ENCODE measurements at places on chromosomes 16 and 17.

- no peak for DNase-seq
Measured at GRCh38 chr17:61144137-61144536, 255.5 kb upstream of the TBX2 start.

DNA sequence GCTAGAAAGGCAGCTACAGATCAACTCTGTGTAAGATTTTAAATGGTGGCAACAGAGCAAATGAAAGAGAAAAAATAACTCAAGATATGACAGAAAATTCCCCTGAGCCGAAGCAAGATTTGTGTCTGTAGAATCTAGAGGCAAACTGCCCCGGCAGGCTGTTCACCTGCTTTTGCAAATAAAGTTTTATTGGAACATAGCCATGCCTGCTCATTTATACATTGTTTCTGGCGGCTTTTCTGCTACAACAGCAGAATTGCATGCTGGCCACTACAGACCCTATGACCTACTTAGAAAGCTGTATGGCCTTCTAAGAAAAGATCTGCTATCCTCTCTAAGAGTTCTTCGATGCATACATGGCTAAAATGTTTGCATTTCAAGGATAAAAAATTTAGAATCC, 119.5 kb downstream of the SALL1 start:
- no peak for DNase-seq

DNA sequence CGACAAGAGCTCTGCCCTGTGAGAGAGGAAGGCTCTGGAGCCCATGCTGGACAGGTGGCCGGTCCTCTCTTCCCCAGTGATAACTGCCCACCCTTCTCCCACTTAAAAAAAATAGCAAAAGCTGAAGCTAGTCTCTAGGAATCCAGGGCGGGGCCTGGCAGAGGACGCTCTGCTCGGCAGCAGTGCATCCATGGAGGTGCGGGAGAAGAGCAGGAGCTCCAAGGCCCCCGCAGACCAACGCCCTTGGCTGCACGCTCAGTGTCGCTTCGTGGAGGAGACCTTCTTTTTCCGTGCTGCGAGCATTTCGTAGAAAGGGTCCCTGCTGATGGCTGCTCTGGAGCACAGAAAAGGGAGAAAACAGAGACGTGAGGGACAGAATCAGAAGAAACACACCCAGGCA, 98.6 kb upstream of the DNAH17 start:
- no peak for DNase-seq

GRCh38 chr17:20315311-20315710, 152.0 kb downstream of the LGALS9B start:
- no peak for DNase-seq

DNA sequence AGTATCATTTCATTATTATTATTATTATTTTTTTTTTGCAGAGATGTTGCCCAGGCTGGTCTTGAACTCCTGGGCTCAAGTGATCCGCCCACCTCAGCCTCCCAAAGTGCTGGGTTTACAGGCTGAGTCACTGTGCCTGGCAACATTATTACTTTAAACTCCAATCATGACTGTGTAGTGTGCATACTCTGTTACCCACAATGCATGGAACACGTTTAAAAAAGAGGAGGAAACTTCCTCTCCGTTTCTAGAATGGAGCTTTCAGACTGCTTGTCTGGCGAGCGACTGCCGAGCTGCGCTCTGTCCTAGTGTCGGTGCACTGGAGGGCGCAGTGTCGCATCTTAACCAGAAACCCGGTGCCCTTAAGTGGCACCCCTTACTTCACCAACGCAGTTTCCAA, 22.1 kb upstream of the FASN start:
- DNase-seq: no peak

- no peak for DNase-seq
Measured at GRCh38 chr17:42289611-42290181, 1.4 kb downstream of the STAT5A start.

DNA sequence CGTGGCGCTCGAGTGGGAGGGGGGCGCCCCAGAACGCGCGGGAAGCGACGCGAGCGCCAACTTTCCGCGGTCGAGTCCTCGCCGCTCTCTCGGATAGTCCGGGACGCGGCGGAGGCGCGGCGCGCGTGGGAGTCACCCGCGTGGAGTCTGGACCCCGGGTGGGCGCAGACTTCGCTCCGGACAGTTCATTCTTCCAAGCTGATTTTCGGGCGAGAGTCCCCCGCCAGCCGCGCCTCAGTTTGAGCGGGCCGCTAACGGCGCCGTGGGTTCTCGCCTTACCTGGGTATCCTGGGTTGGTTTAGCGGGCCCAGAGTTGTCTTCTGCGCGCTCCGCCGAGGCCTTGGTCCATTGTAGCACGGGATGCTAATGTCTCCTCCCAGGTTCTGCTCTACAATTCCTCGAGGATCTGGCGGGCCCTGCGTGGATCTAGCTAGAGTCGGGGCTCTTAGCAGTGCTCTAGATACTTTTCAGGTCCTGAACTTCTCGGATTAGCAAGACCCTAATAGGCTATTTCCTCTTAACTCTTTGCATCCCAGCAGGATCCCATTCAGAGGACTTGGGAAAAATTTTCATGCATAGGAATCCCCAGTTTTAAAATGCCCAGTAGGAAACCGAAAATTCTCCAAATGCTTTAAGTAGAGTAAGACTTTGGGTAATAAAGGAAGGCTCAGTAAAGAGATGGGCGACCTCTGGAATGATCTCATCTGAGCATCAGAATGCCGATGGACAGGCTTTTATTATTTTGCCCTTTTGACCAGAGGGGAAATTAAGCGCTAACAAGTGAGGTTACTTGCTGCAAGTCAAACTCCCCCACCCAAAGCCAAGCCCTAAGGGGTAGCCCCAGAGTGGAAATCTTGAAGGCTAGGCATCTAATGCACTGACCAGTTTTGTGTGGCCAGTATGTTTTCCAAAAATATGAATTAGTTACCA, 537 bp upstream of the GJC1 start:
- peak; percentile 35 for DNase-seq

DNA sequence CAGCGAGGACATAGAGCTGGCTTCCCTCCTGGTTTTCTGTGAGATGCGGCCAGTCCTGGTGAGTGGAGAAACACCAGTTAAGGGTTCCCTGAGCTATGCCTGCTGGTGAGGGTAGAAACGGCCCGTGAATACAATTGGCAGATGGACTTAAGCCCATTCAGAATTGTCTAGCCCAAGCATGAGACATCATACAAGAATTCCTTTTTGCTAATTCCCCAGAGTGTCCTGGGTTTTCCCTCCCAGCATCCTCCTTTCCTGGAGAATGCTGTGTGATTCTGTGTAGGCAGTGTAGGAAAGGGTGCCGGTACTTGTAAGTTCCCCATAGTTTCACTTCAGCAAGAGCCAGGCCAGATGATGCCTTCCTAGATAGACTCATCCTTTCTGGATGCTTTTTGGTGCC, 65.1 kb downstream of the SDR42E1 start:
- no peak for DNase-seq

- no peak for DNase-seq
Measured at GRCh38 chr16:66295213-66295612, 71.3 kb upstream of the CDH5 start.

DNA sequence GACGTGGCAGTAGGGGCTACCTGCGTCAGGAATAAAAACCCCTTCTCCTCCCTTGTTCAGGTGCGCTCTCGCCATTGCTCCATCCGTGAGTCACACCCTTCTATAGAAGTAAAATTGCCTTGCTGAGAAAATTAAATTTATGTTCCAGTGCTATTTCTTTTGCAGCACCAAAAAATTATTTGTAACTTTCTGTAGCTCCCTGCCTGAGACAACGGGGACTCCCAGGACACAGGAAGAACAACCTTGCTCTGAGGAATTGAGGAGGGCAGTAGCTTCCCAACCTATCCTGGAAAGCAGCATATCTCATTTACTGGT, 85.4 kb downstream of the EMP2 start:
- no peak for DNase-seq

DNA sequence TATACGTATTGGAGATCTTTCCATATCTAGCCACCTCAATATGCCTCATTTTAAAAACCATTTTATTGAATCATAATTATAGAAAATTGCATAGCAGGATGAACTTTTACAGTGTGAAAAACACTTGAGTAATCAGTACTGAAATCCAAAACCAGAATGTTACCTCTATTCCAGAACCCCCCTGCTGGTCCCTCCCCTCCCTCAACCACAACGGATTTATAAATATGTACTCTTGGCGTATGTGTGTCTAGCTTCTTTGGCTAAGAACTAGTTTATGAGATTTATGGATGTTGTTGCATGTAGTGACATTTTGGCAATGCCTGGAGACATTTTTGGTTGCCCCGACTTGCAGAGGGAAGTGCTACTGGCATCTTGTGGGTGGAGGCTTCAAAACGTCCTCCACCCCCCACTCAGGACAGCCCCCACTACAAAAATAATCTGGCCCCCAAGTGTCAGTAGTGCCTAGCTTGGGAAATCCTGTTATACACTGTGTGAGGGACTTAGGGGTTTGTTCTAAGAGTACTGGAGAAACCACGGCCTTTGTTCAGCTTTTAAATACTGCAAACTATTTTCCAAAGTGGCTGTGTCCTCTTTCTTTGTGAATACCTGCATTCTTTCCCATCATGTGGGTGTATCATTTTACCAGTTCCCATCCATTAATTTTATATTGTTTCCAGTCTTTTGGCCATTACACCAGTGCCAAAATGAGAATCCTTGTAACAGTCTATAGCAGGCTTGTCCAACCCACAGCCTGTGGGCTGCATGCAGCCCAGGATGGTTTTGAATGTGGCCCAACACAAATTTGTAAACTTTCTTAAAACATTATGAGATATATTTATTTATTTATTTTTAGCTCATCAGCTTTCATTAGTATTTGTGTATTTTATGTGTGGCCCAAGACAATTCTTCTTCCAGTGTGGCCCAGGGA, 23.7 kb downstream of the ITPRIPL2 start:
- no peak for DNase-seq

GRCh38 chr17:78819806-78820792, 20.5 kb downstream of the USP36 start:
- DNase-seq: no peak

DNA sequence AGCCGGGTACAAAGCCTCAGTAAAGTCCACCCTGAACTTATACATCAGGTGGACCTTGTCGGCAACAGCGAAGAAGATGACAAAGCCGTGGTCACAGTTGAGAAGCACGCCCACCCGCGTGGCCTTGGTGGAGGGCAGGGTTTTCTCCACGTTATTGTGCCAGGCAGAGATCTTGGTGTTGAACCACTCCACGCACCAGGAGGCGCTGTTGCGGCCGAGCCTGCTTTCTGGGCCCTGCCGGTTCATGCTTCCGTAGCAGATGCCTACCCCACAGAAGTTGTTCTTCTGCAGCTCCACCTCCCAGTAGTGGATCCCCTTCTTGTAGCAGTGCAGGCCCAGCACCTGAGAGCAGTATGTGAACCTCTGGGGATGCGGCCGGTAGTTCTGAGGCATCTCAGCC, 22.1 kb downstream of the TRIM25 start:
- no peak for DNase-seq

DNA sequence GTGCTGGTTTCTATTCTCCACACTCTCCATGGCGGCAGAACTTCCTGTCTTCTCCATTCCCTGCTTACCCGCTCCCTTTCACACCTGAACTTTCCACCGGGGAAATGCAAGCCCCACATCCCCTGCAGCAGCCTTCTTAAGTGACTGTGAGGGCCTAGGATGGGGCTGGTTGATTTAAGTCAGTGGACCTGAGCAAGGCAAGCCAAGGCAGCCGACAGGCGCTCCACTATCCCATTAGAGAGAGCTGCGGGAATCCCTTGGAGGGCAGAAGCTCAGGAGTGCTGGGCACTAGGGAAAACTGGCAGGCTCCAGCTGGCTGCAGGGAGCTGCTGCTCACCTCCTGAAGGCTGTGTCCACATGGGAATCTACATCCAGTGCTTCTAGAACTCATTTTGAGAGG, 36.1 kb upstream of the SLC25A19 start:
- no peak for DNase-seq

DNA sequence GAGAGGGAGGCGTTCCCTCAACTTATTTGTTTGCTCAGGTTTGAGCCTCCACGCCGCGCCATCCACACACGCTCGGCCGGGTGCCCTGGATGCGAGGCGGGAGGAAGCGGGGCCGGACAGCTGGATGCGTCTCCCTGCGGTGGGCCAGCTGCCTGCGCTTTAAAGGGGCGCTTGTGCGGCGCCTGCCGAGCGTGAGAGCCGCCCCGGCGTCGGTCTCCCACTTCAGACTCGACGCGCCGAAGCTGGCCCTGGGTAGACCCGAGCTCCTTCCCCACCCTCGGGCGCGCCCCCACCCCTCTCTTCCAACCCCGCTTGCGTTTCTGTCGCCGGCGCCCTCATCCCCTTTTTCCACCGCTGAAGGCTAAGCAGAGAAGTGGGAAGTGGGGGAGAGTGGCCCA, 527 bp upstream of the CHAD start:
- no peak for DNase-seq

DNA sequence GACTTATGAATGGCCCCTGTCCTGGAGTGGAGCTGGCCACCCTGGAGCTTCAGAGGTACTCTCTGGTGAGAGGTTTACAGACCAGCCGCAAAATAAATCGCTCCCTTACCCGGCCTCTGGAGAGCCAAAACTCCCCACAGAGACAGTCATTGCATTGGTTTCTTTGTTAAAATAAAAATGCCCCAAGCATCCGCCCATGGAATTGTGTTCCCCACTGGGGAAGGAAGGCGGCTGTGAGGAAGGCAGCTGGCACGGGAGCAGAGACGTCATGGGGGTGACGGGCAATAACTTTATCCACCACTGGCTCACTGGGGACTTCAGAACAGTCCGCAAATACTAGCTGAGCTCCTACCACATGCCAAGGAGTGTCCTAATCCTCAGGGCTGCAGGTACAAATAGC, 266.2 kb upstream of the FOXF1 start:
- no peak for DNase-seq

- no peak for DNase-seq
Measured at GRCh38 chr17:32693194-32693897, 183.6 kb downstream of the MYO1D start.

- DNase-seq: no peak
Measured at GRCh38 chr17:38915639-38915995, 9.8 kb upstream of the LASP1NB start.

DNA sequence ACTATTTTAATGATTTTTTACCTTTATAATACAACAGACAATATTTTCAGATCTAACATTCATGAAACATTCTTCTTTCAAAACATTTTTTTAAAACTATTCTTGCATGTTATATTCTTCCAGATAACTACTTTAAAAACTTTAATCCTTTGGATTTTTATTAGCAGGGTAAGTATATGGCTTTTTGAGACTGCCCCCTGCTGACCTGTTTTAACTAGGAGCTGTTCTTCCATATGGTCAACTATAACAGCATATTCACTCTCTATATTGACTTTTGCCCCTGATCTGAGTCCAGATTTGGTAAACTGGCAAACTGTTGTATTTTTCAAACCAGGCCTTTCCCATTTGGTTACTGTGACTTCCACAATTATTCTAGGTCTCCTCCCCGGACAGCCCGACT, 16.5 kb downstream of the ZNF18 start:
- DNase-seq: no peak

Data from dermis microvascular lymphatic vessel endothelial cell (primary cell).